Right lobe of liver (tissue), 6 donors: ENCODE measurements at places on chromosomes 11 and 22.

GRCh38 chr11:112809429-112809828 lies 151.8 kb upstream of the NCAM1 start:
- no peak for DNase-seq

- no peak for DNase-seq
Measured at GRCh38 chr11:13487661-13488030, 8.2 kb downstream of the PTH start.

GRCh38 chr22:27740202-27740748 lies 61.3 kb downstream of the MN1 start:
- DNase-seq, result no peak

DNA sequence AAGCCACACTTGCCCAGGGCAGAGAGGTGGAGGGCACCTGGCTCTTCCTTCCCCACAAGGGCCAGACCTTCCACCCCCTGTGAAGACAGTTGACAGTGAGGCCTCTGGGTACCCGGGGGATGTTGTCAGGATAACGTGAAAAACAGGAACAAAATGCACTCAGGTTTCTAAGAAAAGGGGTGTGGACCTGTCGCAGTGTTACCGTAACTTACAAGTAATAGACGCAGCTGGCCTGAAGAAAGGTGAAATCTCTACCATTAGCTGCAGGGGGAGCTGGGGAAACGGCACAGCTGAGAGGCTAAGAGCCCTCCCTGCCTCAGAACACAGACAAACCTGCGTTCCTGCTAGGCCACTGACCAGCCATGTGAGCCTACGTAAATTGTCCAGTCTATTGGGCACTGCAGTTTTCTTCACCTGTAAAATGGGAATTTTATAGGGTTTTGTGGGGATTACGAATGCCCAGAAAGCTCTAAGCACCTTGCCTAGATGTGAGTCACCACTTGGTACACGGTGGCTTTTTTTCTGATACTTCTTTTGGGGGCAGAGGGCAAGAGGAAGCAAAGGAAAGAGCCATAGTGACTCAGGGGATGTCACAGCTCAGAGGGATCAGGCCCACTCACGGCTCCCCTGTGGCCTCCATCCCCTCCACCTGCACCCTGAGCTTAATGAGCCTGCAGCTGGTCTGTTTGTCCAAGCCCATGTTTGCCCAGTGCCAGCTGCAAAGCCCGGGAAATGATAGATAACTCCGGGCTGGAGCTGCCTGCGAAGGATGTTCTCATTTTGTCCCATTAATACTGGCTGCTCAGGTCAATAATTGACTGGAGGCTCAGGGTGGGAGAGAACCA lies 18.4 kb upstream of the CABP7 start:
- no peak for DNase-seq

GRCh38 chr11:74636630-74637184 lies 44.3 kb downstream of the POLD3 start:
- DNase-seq, result no peak

- DNase-seq, result peak; percentile 55
Measured at GRCh38 chr11:22677153-22677903, 10.9 kb downstream of the GAS2 start.

GRCh38 chr11:24389575-24389974 lies 107.3 kb upstream of the LUZP2 start:
- DNase-seq, result no peak
